ENCODE measurements at places on chromosomes 16 and 17.

GRCh38 chr17:59381716-59382570 is 50.5 kb downstream of the YPEL2 start:
- DNase-seq: no peak

DNA sequence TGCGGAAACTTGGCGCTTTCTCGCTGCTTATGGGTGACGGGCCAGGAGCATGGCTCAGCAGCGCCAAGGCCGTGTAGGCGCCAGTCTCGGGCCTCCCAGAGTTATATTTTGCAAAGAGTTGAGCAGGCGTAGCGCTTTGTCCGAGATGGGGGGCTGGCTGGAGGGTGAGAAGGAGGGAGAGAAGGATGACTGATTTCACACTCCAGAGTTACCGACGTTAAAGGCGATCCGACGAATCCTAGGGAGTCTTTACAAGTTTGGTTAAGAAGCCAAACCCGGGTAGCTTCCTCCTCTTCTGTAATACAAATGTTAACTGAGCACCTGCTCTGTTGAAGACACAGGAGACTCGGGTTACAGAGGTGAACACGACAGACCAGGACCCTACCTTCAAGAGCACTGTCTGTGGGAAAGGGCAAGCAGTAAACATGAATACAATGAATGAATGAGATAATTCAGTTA is 782 bp downstream of the POLR2A start:
- DNase-seq: no peak

DNA sequence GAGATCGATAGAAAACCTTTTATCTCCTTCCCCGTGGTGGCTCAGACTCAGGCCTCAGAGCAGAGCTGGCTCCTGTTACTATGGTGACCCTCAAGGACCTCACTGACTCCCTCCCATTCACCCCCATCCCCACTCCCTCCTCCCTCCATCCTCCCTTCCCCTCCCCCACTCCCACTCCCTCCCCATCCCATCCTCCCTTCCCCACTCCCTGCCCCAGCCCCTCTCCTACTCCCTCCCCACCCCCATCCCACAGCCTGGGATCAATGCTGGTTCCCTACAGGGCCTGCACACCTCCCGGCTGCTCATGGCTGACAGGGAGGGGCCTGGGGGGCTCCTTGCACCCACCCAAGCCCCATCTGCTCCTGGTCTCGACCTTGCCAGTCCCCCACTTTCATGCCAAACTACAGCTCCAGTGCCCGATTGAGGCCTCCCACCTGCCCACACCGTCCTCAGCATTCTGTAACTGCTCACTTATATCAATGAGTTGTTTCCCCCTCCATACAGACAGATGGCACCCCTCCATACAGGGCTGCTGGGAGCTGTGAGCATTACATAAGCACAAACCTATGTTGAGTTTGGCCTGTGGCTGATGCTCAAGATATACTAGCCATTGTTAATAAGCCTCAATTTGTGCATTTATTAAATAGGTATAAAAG is 11.6 kb upstream of the RAI1 start:
- no peak for DNase-seq

DNA sequence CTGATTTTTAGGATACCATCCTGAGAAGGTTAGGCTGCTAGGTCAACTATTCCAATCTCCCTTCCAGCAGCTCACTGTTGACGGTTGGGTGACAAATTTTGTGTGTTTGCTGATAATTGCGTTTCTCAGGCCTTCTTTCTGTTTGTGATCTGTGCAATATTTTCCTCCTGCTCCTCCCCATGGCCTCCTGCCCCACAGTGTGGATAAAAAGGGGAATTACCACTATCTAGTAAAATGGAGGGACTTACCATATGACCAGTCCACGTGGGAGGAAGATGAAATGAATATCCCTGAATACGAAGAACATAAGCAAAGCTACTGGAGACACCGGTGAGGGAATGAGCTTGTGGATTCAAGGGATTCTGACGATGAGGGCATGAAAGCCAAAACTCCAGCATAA is 9.2 kb downstream of the CHD3 start:
- DNase-seq: no peak

DNA sequence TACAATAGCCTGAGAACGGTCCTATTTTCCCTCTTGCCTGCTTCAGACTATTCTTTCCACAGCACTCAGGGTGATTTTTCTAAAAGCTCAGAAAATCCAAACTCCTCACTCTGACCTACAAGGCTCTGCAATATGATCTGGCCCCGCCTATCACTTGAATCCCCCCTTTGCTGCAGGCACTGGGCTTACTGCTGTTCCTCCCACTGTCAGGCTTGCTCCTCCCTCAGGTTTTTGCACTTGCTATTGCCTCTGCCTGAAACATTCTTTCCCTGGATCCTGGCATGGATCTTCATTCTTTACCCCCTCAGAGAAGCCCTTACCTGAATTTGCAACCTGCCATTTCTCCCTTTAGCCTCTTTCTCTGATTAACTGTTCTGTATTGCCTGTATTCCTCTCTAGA is 52.3 kb downstream of the RPGRIP1L start:
- DNase-seq: no peak

- DNase-seq: no peak
Observed at GRCh38 chr16:79608976-79609375, 8.4 kb upstream of the MAF start.

DNA sequence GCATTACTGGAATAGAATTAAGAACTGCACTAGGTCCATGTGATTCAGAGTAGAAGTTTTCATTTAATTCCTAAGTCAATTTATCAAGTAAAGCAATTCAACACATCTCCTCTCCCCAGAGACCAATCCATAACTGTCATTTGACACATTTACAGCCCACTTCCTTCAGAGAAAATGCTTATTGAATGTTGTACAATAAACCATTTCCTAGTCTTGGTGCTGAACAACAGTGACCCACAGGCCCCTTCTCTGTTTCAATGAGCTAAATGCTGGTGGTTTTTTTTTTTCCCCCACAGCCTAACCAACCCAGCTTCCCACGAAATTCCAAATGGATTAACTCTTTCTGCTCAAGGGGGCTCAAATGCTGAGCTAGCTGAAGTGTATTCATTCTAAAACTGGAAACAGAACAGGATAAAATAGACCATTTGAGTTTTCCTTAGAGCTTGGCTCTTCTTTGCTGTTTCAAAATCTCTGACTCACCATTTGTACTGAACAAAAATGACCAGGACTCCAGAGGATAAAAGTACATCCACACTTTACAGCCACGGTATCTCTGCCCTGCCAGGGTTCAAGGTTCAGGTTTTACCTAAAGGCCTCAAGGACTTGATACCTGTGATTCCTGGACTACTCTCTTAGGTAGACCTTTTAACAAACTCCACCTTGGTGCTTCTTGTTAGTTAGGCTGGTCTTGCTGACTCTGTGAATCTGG is 62.3 kb downstream of the TMEM100 start:
- no peak for DNase-seq

GRCh38 chr17:41267711-41268110 is 2.5 kb downstream of the KRTAP9-6 start:
- no peak for DNase-seq

- no peak for DNase-seq
Observed at GRCh38 chr16:87780385-87780989, 14.7 kb upstream of the KLHDC4 start.

DNA sequence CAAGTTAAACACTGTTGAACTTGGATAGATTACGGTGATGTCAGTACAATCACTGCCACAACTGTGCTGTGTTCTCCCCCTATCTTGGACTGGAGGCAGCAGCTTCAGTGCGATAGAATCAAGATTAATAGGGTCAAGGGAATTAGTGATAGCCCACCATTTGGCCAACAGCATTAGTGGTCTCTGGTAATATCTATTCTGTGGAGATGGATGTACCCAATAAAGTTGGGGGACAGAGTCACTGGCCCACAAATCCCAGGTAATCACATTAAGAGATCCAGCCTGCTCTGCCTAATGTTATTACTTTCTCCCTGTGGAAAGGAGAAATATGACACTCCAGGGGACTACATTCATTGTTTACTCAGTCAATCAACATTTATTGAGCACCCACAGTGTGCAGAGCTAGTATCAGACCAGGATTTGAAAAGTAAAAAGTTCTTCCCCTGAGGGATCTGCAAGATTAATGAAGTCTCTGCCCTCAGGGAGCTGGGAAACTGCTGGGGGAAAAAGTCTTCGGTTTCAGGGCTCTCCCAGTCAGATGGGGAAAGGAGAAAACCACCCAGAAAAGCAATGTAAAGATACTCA is 23.6 kb upstream of the ATP5MC1 start:
- DNase-seq: no peak

DNA sequence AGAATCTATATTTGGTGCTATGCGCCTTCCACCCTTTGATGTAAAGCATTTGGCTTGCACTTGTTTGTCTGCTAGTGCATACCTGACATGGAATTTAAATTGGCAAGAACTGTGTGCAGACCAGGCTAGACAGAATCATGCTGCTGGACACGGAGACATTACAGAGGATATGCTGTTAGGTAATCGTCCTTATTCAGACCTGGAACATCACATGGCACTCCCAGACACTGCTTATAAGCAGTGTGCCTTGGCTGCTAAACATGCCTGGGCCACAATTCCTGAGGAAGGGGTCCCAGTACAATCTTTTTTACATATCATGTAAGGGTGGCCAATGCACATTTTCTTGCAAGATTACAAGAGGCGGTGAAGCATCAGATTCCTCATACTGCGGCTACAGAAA is 6.4 kb downstream of the CD300LD start:
- no peak for DNase-seq

All from GM12892 (cell line).